Right ventricle myocardium superior (tissue), 1 donor: ENCODE measurements at places on chromosomes 7 and 10. TPM values are rescaled to one million over a fixed set of nuclear protein-coding genes. Genes with fewer than 3 reads are reported as not detected.

Gene HYAL4
- not detected for total RNA-seq

Gene C1QL3
- not detected for total RNA-seq

Gene PTF1A
- not detected for total RNA-seq

Gene CPN1
- total RNA-seq: not detected

Gene CPA1
- total RNA-seq: not detected

Gene GPR15LG
- not detected for total RNA-seq

Gene KIF11
- total RNA-seq: 0.78 TPM

Gene IKZF1
- total RNA-seq: 2.4 TPM

Gene HK1
- 168 TPM for total RNA-seq
